ENCODE measurements at places on chromosomes 2 and 18. TPM values are rescaled to one million over a fixed set of nuclear protein-coding genes. Genes with fewer than 3 reads are reported as not detected.

CHRNG gene
- total RNA-seq = not detected

PDCD1 gene
- total RNA-seq = not detected

MREG gene
- 1.6 TPM for total RNA-seq

GCKR gene
- total RNA-seq = not detected

UGT1A3 gene
- not detected for total RNA-seq

CFAP221 gene
- 11.0 TPM for total RNA-seq

ADRA2B gene
- total RNA-seq = 61.8 TPM

DNA sequence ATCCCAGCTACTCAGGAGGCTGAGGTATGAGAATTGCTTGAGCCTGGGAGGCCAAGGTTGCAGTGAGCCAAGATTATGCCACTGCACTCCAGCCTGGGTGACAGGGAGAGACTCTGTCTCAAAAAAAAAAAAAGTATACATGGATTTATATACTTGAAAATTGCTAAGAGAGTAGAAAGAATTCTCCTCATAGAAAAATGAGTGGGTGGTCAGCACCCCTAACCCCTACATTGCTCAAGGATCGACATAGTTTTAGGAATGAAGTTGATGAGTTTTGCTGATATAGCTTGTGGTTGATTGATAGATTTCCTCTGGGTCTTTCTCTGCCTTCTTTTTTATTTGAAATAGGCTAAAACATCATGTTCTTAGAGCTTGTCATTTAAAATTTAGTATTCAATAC, 58.9 kb downstream of the EML4 start:
- DNase-seq = no peak

DNA sequence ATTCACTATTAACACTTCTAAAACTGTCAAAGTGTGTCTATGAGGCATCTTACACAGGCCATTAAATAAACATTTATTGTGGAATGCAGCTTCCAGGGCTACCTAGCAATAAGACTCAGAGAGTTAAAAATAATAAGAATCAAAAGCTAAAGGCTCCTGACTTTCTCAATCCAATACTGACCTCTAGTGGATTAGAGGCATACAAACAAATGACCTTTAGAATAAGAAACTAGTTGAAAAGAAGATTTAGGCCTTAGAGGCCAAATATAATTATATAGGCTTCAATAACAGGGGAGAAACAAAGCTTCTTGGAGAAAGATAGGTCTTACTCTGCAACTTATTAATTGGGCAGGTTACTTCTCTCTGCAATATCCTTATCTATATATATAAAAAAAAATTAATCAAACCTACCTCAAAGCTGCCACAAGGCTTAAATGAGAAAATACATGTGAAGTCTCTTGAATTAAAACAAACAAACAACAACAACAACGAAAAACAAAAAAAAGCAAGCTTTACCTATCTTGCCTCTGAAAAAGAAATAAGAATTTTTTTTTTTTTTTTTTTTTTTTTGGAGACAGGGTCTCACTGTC, 246.1 kb downstream of the EXOC6B start:
- peak; percentile 78 for DNase-seq

- peak; percentile 83 for DNase-seq
Measured at GRCh38 chr18:457521-458412, 42.7 kb downstream of the COLEC12 start.

GRCh38 chr2:22867973-22868372, 517.0 kb upstream of the KLHL29 start:
- no peak for DNase-seq

GRCh38 chr2:230947908-230948365, 22.9 kb upstream of the GPR55 start:
- DNase-seq = no peak

GRCh38 chr2:101617796-101618195, 79.7 kb upstream of the MAP4K4 start:
- no peak for DNase-seq

GRCh38 chr2:159615367-159616285, 722 bp downstream of the BAZ2B start:
- peak; percentile 97 for DNase-seq

- peak; percentile 21 for DNase-seq
Measured at GRCh38 chr18:3055186-3055728, 42.3 kb upstream of the LPIN2 start.

DNA sequence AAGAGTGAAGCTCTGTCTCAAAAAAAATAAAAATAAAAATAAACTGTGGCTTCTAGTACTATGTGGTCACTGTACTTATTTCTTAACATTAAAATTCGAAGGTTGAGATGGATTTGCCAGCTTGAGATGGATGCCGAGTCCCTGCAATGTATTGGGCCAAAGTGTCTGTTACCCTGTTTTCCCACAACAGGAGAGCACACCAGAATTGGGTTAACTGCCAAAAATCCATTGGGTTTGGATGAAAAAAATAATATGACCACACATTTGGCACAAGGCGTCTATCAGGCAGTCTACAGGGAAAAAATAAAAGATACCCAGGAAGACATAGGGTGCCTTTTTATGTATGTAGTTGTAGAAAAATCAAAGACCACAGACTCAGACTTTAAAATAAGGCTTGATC, 19.2 kb upstream of the MAPRE3 start:
- peak; percentile 20 for DNase-seq

- peak; percentile 75 for DNase-seq
Measured at GRCh38 chr2:191051825-191052778, 38.1 kb upstream of the STAT1 start.

GRCh38 chr2:227006189-227006897, 157.7 kb downstream of the COL4A4 start:
- no peak for DNase-seq

Measured in cardiac muscle cell (in vitro differentiated cells and primary cell).